ENCODE measurements at places on chromosomes 4 and X.

- no peak for DNase-seq
Observed at GRCh38 chr4:168437192-168437943, 42.9 kb downstream of the DDX60L start.

DNA sequence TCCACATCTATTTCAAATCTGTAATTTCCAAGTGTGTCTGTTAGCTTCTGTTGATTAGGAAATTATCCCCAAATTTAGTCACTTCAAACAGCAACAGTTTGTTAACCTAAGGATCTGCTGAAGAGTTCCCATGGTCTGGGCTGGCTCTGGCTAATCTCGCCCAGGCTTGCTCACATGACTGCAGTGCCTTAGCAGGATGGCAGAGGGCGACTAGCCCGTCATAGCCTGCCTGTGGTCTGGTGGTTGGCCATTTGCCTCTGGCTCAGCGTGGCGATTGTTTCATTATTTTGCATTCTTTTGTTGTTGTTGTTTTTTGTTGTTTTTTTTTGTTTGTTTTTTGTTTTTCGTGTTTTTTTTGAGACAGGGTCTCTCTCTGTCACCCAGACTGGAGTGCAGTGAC, 264.0 kb downstream of the TRIML1 start:
- DNase-seq: no peak

DNA sequence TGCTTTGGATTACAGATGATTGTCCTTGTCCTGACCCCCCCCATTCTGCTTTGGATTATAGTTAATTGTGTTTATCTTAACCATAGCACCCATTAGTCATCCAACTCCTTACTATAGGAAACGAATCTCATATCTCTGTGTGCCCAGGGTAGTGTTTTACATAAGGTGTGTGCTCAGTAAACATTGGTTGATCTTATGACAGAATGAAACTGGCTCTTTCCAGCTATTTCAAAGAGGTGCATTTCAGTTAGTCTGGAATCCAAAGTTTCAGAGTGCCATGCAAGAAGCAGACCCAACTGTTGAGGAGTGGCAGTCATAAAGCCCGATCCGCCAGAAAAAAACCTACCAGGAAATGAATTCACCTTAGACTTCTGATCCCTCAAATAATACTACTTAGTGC, 14.7 kb downstream of the TRIM2 start:
- no peak for DNase-seq

- no peak for DNase-seq
Observed at GRCh38 chr4:30094887-30095286, 625.3 kb upstream of the PCDH7 start.
